ENCODE measurements at places on chromosomes 5 and 9.

- no peak for DNase-seq
These were observed 226.8 kb downstream of the CETN3 start for GRCh38 chr5:90182726-90183125.

DNA sequence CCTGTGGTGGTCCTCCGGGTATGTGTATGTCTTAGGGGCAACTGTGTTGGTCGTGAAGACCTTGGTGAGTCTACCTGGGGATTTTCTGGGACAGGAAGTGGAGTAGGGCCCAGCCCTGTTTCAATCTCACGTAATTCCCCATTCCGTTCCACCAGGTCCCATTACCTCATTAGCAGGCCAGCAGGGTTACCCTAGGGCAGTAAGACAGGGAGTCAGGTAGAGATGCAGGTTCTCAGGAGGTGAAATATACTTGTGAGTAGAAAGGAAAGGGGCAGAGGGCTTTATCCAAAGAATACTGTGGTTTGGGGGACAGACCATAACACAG, 56.5 kb downstream of the MACROH2A1 start:
- no peak for DNase-seq

DNA sequence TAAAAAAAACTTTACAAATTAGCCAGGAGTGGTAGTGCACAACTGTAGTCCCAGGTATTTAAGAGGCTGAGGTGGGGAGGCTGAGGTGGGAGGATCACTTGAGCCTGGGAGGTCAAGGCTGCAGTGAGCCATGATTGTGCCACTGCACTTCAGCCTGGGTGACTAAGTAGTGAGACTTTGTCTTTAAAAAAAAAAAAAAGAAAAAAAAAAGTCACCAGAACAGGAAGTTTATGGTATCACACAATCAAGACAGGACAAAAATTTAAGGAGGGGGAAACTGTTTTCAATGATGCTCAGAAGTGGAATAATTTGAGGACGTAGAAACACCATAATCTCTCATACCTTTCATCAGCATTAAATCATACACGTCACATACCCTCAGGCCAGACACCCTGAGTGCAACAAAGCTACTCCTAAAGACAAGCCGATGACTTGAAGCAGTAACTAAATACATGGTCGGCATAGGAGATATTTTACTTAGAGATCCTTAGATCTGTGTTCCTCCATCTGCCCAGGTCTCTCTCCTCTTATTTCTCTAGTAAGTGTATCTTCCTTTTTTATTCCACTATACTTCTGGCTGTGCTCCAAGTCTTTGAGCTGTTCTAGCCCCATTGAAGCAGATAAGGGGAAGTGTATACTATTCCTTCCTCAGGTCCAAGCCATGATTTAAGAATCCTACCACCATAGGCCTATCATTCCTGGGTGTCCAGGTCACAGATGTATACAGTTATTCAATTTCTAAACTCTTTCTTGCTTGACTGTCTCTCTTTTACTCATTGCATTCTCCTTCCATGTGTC, 91.3 kb upstream of the APC start:
- no peak for DNase-seq

GRCh38 chr5:98770911-98771322, 2.5 kb upstream of the RGMB start:
- no peak for DNase-seq

DNA sequence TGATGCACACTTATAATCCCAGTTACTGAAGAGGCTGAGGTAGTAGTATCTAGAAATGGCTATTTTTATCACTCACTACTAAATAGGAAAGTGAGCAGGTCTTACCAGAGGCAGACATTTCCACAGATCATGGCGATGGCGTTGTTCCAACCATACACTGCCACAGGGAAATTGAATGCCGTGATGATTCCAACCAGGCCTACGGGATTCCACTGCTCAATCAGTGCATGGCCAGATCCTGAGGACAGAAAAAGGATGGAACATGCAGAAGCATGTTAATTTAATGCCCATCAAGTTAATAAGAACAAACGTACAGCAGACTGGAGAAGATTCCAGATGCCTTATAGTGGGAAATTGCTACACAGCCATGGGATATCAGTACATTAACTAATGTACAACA, 18.0 kb downstream of the ALDH7A1 start:
- DNase-seq, result no peak

GRCh38 chr5:99104538-99105132, 175.8 kb upstream of the CHD1 start:
- DNase-seq, result peak; percentile 35

- peak; percentile 47 for DNase-seq
These were observed 128.6 kb upstream of the GRHPR start for GRCh38 chr9:37293664-37294524.

DNA sequence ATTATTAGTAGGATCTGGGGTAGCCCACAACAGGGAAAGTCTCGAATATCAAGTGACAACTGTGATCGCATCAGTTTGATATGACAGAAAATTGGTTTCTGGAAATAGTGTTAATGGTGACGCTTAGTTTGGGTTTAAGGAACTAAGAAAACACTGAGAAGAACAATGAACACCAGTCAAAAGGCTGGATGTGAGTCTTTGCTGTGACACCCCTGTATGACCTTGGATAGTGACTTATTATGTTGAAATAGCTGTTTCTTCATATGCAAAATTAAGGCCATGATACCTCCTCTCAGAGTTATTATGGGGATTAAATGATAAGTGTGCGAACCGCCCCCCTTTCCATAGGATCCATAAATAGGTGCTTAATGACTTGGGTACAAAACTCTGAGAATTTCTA, 926 bp downstream of the DNAJC25 start:
- DNase-seq, result no peak

DNA sequence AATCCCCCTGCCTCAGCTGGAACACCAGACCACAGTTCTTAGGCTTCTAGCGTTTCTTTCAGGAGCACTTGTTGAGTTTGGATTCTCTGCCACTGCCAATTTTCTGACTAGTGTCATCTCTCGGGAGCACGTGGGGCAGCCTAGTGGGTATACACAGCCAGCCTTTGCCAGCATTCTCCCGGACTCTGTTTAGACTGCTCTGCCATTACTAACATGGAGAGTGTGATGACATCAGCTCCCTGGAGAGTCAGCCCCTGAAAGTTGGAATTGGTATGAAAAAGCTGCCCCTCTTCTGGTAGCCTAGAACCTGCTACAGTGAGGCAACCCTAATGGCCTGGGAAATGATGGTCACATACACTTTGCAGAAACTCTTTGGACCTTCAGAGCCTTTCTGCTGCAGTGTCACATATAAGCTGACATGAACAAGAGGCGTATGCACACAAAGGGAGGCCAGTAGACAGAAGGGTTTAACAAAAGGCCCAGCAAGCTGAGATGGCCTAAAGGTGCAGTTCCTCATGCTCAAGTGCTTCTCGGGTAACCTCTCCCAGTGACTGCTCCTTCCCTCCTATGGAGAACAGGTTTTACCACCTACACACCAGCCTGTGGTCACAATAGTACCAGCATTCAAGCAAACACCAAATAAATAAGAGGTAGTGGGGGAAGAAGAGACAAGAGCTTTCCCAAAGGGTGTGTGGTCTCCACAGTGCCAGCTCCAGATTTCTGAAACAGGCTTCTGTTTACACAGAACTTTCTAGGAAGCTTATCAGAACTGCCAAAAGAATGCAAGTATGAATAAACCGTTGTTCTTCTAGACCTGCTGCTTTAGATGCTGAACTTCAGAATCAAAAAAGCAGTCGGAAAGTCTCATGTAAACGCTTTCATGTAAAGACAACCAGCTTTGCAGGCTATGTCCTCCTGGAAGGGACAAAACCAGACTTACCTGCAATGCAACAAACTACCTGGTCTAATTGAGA, 16.5 kb downstream of the SPACA9 start:
- DNase-seq, result no peak

DNA sequence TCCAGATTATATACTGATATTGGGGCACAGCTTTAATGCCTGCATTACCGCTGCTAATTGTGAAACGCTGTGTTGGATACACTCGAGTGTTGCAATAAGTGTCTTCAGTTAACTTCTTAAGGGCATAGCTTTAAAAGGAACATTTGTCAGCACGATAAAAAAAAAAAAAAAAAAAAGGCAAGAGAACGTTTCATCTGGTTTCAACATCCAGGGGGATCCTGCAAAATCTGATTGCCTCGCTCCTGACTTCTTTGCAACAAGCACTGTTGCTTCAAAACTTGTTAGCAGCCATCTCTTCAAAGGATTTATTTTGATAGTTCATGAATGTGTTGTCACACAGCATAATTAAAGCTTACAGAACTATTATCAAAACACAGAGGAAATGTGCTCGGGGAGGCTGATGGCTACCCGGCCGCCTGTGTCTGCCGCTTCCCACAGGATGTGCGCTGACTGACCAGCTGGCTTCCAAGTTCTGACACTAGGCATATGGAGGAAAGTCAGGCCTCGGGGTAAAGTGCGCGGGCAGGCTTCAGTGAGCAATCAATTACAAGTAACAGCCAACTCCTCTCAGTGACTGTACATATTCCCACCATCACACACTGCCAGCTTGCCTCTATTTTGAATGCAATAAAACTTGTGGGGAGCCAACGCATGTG, 77.7 kb downstream of the EBF1 start:
- DNase-seq, result peak; percentile 51

DNA sequence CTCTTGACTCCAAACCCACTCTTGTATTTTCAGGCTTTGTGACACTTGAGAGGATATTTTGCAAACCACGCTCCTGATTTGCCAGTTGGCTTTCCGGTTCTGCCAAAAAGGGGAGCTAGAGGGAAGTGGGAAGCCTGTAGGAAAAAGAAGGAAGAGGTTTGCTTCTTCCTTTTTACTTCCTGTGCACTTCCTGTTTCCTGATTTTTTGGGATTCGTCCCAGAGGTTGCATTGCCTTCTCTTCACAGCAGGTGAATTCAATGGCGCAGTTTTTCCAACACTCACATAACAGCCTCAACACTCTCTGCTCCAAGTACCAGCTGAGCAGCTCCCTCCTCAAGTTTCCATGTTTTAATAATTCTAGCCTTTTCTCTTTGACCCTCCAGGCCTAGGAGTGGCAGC, 47.7 kb downstream of the SLC24A2 start:
- DNase-seq, result no peak

GRCh38 chr5:168710706-168711105, 131.5 kb upstream of the PANK3 start:
- no peak for DNase-seq

GRCh38 chr5:145699846-145700245, 135.3 kb downstream of the PRELID2 start:
- DNase-seq, result no peak
